ENCODE measurements at places on chromosomes 7 and 10.

GRCh38 chr10:80501381-80501912 is 36.3 kb upstream of the SH2D4B start:
- no peak for DNase-seq

DNA sequence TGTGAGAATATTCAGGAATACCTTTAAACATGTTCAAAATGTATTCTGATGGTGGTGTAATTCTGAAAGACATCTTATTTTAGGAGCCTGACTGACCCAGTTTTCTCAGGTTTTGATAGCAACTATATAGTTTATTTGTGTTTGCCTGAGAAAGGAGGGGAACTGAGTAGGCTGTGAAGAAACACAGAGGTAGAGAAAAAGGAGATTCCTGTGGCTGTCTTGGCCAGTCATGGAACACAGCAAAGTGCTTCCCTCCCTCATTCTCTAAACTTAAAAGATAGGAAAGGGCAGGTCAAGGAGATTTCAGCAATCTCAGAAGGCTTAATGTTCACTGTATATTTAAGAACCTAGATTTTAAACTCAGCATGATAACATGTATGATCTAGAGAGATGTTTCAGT is 43.5 kb downstream of the ZMYND11 start:
- DNase-seq: no peak

GRCh38 chr10:102732661-102733060 is 11.1 kb upstream of the WBP1L start:
- no peak for DNase-seq

GRCh38 chr7:21304808-21305375 is 123.0 kb upstream of the SP4 start:
- no peak for DNase-seq

DNA sequence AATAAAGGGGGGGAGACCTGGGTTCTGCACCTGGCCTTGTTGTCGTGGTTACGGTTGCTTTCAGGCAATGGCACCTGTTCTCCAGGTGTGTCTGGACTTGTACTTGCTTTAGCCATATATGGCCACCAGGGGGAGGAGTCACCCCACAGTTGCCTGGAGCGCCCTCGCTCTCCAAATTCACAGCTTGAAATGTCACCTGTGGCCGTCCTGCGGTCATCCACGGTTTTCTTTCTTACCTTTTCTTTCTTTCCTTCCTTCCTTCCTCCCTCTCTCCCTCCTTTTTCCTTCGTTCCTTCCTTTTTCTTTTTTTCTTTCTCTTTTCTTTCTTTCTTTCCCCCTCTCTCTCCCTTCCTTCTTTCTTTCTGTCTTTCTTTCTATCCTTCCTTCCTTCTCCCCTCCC is 157.2 kb upstream of the ZNF92 start:
- DNase-seq: peak; percentile 54

DNA sequence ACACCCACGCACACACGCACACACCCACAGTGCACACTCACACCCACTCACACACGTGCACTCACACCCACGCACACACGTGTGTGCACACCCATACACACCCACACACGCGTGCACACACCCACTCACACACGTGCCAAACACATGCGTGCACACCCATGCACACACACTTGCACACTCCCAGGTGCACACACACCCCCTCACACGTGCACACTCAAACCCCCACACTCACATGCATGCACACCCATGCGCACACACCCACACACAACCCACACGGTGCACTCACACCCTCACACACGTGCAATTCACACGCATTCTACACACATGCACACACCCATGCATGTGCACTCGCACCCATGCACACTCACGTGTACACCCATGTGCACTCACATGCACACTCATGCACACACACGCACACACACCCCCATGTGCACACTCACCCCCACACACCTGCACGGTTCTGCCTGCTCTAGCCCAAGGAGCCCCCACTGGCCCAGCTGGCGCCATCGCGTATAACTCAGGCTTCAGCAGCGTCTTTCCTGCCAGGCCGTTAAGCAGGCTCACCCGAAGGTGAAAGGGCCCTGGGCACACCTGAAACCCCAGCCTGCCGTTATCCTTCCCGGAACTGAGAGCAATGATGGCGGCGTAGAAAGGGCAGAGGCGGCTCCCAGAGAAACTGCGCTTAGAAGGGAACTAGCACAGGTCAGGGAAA is 63.9 kb upstream of the PDGFA start:
- DNase-seq: no peak

- no peak for DNase-seq
Measured at GRCh38 chr10:11397980-11398580, 213.4 kb downstream of the USP6NL start.

- DNase-seq: no peak
Measured at GRCh38 chr7:42456756-42457276, 219.8 kb upstream of the GLI3 start.

GRCh38 chr7:22208799-22209198 is 148.2 kb downstream of the RAPGEF5 start:
- DNase-seq: no peak

DNA sequence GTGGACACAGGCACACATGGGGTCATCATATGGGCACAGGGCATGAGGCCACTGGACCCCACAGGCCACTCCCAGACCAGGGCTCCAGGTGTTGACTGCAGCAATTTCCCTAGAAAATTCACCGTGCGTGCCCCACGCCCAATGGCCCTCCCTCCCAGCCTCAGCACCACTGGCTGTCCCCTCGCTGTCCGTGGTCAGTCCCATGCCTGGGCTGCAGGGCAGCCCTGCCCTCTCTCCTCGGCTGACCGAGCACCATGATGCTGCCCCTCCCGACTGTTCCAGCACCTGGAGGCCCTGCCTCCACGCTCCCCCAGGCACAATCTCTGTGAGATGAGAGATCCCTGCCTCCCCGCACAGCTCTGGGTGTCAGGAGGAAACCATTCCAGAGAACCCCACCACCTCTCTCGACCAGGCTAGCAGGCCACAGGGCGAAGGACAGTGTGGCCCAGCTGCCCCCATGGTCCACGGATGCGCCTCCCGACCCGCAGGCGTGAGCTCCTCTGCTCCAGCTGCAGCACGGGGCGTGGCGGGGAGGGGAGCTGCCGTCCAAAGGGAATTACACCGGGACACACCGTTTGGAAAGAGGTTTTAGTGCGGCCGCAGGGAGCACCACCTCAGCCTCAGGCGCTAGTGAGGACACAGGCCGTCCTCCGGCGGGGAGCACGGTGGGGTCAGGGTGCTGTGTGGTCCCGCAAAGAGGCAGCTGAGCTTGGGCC is 12.6 kb downstream of the NUDT1 start:
- no peak for DNase-seq

DNA sequence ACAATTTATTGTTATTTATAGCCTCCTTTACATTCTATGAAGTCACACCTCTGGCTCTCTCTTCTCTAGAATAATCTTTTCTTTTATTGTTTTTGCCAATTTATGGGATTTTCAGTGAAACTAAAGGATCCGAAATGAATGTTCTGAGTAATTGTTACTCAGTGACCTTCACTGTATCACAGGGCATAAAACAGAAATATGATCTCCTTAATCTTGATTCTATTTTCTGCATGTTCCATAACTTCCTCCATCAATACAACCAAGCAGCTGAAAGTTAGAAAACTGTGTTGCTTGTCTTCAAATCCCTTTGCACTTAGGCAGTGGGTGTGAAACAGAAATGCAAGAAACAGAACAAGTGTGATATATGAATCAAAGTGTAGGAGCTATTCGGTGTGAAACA is 57.4 kb upstream of the FERD3L start:
- DNase-seq: no peak

GRCh38 chr7:95886501-95887090 is 114.2 kb downstream of the DYNC1I1 start:
- DNase-seq: no peak

DNA sequence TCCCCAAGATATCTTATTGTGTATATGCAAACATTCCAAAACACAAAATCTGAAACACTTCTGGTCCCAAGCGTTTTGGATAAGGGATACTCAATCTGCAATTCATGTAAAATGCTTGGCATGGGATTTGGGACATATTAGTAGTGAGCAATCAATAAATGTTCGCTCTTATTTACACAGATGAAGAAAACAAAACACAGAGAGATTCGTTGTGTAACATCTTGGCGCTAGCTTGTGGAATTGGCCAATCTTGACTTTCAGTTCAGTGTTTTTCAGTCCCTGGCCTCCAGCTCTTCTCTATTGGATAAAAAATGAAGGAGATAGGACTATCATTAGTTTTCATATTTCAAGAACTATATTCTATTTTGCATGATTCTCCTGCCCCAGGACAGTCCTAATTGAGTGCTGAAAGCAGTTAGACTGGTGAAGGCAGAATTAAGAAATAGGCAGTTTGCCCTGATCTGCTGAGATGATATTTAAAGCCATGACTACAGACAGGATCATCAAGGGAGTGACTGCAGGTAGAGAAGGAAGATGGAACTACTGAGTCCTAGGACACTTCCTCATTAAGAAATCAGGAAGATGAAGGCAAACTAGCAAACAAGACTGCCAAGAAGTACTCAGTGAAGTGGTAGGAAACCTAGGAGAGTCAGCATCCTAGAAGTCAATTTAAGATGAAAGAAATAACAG is 1.8 kb downstream of the PNLIPRP3 start:
- DNase-seq: no peak

DNA sequence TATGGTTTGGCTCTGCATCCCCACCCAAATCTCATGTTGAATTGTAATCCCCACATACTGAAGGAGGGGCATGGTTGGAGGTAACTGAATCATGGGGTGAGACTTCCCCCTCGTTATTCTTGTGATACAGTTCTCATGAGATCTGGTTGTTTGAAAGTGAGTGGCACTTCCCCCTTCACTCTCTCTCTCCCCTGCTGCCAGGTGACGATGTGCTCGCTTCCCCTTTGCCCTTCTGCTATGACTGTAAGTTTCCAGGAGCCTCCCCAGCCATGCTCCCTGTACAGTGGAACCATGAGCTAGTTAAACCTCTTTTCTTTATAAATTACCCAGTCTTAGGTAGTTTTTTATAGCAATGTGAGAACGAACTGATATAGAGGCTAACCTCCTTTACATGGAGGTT is 16.6 kb downstream of the PLPP4 start:
- DNase-seq: no peak

- no peak for DNase-seq
Measured at GRCh38 chr7:2503056-2503941, 16.3 kb upstream of the LFNG start.

GRCh38 chr7:69105092-69105491 is 493.2 kb upstream of the AUTS2 start:
- no peak for DNase-seq

DNA sequence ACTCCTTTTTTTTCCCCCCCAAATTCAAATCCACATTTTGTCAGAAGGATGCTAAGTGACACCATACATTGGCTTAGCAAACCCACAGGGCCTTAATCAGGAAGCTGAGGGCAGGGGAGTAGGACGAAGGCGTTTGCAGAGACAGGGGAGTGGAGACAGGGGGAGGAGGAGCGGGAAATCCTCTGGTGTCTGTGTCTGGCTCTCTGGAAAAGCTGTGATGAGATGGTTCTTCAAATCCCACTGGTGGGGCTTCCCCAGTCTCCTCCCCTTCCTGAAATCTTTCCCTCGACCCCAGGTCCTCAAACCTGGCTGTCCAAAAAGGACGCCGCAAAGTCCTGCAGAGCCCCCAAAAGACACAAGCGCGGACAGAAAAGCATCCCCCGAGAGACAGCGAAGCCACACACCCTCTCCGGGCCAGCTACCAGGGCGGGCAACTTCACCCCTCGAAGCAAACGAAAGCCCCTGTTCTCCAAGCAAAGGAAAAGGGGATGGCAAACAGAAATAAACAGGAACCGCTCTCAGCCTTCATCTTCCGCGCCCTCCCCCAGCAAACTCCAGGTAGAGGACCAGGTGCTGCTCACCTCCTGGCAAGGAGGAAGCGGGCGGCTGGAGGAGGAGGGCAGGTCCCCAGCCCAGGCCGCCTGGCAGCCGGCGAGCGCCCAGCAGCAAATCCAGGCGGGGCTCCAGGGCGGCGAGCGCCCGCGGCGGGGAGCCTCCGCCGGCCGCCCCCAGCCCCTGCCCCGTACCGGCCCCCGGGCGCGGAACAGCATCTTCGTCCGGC is 520 bp downstream of the ELAPOR2 start:
- peak; percentile 46 for DNase-seq

DNA sequence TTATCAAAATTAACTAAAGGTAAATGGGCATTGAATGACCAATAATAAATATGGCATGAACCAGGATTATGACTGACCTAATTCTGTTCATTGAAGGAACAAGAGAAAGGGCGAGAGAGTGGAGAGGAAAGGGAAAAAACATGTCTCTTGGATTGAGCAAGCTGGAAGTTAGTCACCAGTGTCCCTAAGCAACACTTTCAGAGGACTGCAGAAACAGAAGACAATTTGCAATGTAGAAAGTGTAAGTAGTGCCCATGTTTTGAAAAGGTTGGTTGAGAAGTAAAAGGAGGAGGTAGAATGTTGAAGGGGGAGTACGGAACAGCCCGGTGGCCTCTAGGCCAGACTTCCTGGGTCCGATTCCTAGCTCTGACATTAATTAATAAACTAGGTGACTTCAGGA is 94.6 kb downstream of the FAS start:
- DNase-seq: no peak

- DNase-seq: no peak
Measured at GRCh38 chr7:101133621-101134398, 6.9 kb downstream of the SERPINE1 start.

GRCh38 chr7:38360776-38361175 is 87.3 kb upstream of the TARP start:
- DNase-seq: no peak

- DNase-seq: no peak
Measured at GRCh38 chr10:84334811-84335210, 6.4 kb downstream of the CCSER2 start.

DNA sequence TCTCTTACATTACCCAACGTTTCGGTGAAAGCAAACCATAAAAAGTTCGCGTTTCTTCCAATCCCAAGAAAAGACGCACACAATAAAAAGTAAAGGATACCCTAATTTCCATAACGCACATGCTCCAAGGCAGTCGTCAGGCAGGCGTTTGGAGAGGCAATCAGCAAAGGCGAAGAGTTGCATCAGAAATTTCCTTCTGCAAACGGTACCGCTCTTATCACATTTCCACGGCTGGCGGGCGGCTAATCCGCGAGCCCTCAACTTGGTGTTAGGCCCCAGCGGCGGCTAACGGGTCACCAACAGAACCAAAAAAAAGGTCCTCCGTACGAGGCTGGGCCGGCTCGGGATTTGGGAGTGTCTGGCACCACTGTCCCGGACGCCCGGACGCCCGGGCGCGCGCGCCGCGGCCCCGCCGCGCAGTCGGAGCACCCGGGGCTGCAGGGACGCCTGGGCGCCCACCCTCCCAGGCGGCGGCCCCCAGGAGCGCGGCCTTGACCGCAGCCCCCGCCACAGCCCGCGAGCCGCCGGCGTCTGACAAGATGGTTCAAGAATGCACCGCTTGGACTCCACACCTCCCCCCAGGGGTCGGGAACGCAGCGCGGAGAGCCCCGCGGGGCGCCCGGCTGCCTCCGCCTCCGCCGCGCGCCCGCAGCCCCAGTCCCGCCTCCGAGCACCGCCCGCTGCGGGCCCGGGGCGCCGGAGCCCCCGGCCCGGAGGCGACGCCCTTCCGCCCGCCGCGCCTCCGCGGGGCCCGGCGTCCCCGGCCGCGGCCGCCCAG is 9.8 kb upstream of the GRB10 start:
- DNase-seq: no peak

GRCh38 chr7:80790877-80791276 is 128.0 kb downstream of the SEMA3C start:
- no peak for DNase-seq

- no peak for DNase-seq
Measured at GRCh38 chr7:105666324-105666723, 85.0 kb upstream of the EFCAB10 start.

Data from NCI-H1092 (cell line).